Substantia nigra (tissue), 51 donors: ENCODE measurements at places on chromosomes 6 and 20.

DNA sequence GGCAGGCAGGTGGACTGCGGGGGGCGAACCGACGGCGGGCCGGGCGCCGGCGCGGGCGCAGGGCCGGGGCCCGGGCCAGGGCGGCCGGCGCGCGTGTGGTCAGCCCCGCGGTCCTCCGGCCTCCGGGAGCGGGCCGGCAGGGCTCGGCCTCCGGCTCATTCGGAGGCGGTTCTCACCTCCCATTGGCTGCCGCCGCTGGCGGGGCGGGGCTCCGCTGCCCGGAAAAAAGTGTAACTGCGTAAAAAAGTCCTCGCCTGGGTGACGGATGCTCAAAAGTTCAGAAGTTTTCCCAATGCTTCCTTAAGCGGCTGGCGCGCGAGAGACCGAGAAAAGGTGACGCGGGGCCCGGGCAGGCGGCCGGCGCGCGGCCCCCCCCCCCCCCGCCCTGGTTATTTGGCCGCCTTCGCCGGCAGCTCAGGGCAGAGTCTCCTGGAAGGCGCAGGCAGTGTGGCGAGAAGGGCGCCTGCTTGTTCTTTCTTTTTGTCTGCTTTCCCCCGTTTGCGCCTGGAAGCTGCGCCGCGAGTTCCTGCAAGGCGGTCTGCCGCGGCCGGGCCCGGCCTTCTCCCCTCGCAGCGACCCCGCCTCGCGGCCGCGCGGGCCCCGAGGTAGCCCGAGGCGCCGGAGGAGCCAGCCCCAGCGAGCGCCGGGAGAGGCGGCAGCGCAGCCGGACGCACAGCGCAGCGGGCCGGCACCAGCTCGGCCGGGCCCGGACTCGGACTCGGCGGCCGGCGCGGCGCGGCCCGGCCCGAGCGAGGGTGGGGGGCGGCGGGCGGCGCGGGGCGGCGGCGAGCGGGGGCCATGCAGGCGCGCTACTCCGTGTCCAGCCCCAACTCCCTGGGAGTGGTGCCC lies at the start of gene FOXC1:
FOXC1 (plus strand) TSS at position 268 of the 849 bp plus-strand sequence; CDS start at position 799, 531 bp downstream.
- peak; percentile 37 for DNase-seq

- no peak for DNase-seq
Observed at GRCh38 chr6:111530218-111530617, 47.2 kb upstream of the REV3L start.

DNA sequence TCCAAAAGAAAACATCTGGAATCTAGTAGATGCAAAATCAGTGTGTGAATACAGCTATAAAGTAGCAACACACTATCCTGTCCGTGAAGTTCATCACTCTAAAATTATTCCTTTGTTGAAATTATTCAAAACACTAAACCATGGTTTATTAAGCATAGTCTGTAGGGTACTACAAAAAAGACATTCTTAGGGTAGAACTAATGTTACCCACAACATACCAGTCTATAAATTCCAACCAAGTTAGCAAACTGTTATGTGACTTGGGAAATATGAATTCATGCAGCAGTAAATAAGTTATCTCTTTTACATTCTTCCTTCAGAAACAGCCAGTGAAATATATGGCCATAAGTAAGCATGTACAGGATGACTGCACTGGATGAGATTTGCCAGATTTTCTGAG lies 580.3 kb upstream of the ADGRB3 start:
- DNase-seq, result no peak

- DNase-seq, result no peak
Observed at GRCh38 chr6:83885984-83886383, 26.5 kb downstream of the CYB5R4 start.

DNA sequence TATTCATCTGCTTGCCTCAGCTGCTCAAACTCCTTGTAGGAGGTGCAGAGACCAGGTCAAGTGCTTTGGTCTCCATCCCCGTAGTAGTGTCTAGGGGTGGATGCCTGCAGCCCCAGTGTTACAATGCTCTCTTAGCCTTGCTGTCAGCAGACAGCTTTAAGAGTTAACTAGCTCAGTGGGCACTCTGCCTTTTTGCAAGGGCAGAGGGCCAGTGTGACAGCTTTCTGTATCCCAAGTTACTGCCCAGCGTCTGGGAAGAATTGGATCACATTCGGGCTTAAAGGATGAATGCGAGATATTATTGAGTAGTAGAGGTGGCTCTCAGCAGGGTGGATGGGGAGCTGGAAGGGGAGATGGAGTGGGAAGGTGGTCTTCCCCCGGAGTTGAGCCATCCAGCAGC lies 339.9 kb upstream of the RNF217 start:
- no peak for DNase-seq

- DNase-seq, result no peak
Observed at GRCh38 chr6:111367393-111368088, 115.5 kb downstream of the REV3L start.

- no peak for DNase-seq
Observed at GRCh38 chr6:56282391-56282790, 35.0 kb upstream of the COL21A1 start.

- peak; percentile 34 for DNase-seq
Observed at GRCh38 chr6:68635706-68636513, 828 bp downstream of the ADGRB3 start.

- DNase-seq, result no peak
Observed at GRCh38 chr6:126767711-126768110, 350.8 kb upstream of the RSPO3 start.
